Renal cortex interstitium (tissue), 15 donors: ENCODE measurements at places on chromosomes 3 and 15. TPM values are rescaled to one million over a fixed set of nuclear protein-coding genes. Genes with fewer than 3 reads are reported as not detected.

Gene MDFIC2
- not detected for polyA plus RNA-seq

DNA sequence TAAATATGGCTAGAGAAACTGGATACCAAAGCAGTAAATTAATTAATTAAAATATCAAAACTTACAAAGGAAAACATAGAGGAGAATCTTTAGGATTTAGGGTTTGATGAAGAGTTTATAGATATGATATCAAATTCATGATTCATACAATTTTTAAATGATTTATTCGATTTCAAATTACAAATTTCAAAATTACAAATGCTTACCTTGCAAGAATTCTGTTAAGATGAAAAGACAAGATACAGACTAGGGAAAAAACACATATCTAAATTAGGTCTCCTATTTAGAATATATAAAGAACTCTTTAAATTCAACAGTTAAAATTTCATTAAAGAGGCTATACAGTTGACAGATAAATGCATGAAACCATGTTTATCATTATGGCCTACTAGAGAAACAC lies 930.7 kb downstream of the ZPLD1 start:
- no peak for DNase-seq

DNA sequence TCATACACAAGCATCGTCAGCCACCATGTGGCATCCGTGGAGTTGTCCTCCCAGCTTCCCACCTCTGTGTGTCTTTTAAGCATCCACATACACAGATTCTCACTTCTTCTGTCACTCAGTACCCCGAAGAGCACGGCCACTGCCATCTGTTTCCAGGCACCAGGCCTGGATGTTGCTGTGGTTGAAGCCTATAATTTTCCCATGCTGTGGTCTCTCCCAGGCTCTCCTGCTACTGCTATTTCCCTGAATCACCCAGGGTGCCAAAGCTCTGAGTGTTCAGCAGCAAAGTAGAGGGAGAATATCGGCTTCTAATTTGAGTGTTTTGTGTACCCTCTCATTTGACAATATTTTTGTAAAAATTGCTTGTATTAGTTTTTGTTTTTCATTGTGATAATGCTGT lies 265.7 kb downstream of the DIPK2A start:
- no peak for DNase-seq

DNA sequence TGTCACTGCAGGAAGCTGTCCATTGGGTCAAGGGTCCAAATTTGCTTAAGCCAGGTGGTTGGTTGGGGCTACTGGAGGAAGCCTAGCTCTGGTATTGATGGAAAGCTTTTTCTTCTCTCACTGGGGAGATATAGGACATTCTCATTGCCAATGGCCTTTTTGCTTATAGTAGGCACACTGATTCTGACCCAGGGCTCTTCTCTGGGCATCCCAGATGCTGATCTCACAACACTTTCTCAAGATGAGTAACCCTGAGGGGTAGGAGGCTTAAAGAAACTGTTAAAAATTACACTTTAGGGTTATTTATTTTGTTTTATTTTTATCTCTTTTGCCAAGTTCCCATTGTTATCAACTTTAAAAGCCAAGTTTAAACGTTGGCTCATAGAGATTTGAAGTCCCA lies 337.8 kb downstream of the LRRC3B start:
- DNase-seq, result no peak

GRCh38 chr3:159059395-159059794 lies 257.5 kb downstream of the MFSD1 start:
- no peak for DNase-seq

DNA sequence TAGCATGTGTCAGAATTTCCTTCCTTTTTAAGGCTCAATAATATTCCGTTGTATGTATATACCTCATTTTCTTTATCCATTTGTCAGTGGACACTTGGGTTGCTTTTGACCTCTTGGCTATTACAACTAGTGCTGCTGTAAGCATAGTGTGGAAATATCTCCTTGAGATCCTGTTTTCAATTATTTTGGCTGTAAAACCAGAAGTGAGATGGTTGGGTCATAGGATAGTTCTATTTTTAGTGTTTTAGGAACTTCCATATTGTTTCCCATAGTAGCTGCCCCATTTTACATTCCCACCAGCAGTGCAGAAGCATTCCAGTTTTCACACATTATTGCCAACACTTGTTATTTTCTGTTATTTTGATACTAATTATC lies 70.4 kb upstream of the C15orf39 start:
- no peak for DNase-seq
